HuH-7 (cell line): ENCODE measurements at places on chromosomes 7 and 10.

GRCh38 chr10:84659027-84659426 lies 330.6 kb downstream of the CCSER2 start:
- no peak for DNase-seq

GRCh38 chr10:61316676-61317265 lies 136.4 kb downstream of the TMEM26 start:
- DNase-seq: no peak

- no peak for DNase-seq
Observed at GRCh38 chr7:66883716-66884115, 37.3 kb upstream of the TMEM248 start.

DNA sequence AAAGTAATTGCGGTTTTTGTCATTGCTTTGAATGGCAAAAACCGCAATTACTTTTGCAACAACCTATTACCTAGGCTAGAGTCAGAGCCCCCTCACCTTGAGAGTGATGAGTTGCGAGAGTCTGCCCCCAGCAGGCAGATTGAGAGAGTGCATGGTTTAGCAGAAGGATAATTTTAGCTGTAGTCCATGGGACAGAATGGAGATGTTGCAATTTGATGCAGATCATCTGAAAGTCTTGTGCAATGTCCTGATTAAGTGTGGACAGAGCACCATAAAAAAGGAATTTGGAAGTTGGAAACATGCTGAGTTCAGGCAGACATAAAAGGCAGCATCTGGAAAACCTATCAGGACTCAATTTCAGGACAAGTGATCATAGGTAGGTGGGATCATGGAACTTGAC lies 48.7 kb downstream of the GPR141 start:
- peak; percentile 40 for DNase-seq

DNA sequence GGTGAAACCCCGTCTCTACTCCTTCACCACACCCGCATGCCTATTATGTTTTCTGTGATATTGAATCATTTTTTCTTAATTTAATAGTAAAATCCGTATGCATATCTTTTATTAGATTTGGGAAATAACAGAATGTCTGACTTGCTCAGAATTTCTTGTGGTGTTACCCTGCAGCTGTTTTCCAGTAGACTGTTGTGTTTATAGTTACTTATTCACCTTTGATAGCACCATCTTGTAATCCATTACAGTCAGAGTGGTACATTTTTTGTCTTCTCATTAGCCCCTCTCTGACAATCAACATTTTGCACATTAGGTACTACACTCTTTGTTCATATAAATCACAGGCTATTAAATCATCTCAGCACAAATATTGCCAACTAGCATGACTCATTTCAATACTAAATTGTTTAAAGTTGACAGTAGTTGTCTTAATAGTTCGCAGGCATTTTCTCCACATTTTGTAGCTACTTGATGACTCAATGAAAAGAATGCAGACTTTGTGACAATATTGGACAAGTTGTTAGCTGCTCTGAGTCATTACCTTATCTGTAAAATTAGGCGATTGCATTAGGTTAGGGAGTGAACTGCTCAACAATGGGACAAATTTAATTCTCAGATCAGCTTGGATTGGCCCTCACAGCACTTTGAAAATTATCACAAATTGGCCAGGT lies 17.8 kb upstream of the SLC16A12 start:
- DNase-seq: no peak

GRCh38 chr10:67934336-67934735 lies 49.9 kb downstream of the SIRT1 start:
- no peak for DNase-seq

GRCh38 chr7:148104924-148105323 lies 485.6 kb upstream of the C7orf33 start:
- DNase-seq: no peak

DNA sequence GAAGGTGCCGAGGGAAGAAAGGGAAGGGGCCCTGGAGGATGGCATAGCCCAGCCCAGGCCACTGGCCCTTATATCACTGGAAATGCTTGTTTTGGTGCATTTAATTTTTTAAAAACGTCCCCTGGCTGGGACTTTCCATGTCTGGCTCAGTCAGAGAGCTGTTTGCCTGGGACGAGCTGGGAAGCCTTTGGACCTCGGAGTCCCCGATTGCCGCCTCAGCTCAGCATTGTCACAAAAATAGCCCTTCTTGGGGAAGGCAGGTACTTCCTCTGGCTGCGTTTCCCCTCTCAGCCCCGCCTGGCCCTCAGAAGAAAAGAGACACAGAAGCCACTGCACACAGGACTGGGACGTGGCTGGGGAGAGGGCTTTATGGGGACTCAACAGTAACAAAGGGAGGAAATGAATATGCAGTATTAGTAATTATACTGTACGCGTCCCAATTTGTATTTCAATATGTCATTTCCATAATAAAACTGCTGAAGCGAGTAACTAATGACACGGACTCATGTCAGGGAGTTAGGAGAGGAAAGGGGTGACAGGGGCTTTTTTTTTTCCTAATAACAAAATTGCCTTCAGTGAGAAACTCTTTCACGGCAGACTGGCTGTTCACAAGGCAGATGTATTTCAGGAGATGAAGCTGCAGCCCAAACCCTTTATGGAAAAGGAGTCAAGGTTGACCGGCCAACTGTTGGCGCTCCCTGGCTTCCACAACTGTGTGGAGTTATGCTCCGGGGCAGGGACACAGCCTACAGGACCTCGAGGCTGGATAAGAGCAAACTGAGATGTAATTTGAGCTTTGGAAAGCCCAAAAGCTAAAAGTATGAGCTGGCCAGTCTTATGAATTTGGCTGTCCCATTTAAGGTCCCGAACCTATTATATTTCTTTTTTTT lies 31.0 kb upstream of the MXI1 start:
- no peak for DNase-seq

DNA sequence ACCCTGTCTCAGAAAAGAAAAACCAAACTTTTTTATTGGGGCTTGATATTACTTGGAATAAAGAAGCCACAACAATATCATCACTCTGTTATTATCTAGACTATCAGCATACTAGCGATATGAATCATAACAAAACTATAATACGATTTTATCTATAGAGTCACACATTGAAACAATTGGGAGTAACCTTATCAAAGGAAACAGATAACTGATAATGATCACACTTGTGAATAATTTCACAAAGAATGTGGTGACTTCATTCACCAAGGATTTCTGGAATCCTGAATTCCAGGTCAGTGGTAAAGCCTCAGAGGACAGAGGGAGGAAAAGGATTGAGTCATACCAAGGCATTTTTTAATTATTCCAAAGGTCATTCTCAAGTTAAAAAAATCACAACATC lies 32.1 kb upstream of the NMT2 start:
- peak; percentile 43 for DNase-seq

DNA sequence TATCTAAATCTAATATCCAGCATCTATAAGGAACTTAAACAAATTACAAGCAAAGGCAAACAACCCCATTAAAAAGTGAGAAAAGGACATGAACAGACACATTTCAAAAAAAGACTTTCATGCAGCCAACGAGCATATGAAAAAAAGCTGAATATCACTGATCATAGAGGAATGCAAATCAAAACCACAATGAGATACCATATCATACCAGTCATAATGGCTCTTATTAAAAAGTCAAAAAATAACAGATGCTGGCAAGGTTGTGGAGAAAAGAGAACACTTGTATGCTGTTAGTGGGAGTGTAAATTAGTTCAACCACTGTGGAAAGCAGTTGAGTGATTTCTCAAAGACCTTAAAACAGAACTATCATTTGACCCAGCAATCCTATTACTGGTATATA lies 334.4 kb upstream of the CACNA2D1 start:
- DNase-seq: no peak

GRCh38 chr7:45689011-45689796 lies 115.0 kb downstream of the ADCY1 start:
- DNase-seq: no peak

- no peak for DNase-seq
Observed at GRCh38 chr7:28174901-28175661, 5.5 kb downstream of the JAZF1 start.

DNA sequence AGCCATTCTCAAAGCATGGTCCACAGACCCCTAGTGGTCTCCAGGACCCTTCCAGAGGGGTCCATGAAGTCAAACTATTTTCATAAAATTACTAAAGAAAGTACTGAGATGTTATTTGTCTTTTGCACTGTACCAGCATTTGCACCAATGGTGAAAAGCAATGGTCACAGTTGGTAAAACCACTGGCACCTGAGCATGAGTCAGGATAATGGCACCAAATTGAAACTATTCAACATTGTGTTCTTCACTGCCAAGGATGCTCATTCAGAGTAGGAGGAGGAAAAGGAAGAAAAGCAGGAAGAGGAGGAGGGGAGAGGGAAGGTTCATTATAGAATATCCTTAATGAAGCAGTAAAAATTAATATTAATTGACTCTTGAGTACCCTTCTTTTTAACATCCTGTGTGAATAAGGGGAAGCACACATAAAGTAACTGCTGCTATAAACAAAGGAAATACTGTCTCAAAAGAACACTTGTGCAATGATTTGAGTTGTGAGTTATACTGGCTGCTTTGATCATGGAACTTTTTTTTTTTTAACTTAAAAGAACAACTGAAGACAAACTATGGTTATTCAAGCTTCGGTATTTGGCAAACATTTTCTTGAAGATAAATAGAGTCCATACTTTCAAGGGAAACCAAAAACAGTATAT lies 60.2 kb downstream of the MPP7 start:
- DNase-seq: no peak

- DNase-seq: no peak
Observed at GRCh38 chr7:156735851-156736250, 95.3 kb downstream of the RNF32 start.

GRCh38 chr7:19442016-19442785 lies 266.6 kb downstream of the POLR1F start:
- peak; percentile 4 for DNase-seq

- DNase-seq: no peak
Observed at GRCh38 chr10:14758994-14759664, 15.6 kb downstream of the FAM107B start.

DNA sequence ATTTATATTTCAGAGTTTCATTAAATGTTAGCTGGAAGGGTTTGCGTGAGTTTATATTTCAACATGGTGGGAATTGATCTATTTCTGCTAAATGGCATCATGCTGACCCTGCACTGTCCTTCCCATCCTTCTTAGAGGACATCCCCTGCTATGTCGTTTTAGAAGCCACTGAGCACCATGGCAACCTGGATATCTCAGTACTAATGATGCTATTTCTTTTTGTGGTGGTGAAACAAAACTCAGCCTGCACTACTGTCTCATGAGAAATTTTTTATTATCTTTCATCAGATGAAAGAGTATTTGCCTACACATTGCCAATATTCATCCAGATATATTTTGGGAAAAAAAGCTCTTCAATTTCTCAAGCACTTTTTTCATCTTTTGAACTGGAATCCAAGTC lies 12.1 kb downstream of the EPDR1 start:
- DNase-seq: no peak
